ENCODE measurements at places on chromosomes 13 and 19. TPM values are rescaled to one million over a fixed set of nuclear protein-coding genes. Genes with fewer than 3 reads are reported as not detected.

The ZNF558 gene
- 64.8 TPM for total RNA-seq

The PRTN3 gene
- 0.94 TPM for total RNA-seq

The CEACAM3 gene
- not detected for total RNA-seq

The SIGLEC12 gene
- total RNA-seq = not detected

The BLOC1S3 gene
- total RNA-seq = 3.8 TPM

The DNAAF3 gene
- 0.94 TPM for total RNA-seq

The ZNF100 gene
- 21.0 TPM for total RNA-seq

The ZNF284 gene
- total RNA-seq = 10.3 TPM

The CXCL17 gene
- not detected for total RNA-seq

The FBXW9 gene
- 8.1 TPM for total RNA-seq

The ZSCAN4 gene
- not detected for total RNA-seq

The FREM2 gene
- total RNA-seq = 3.8 TPM

The INTS6 gene
- total RNA-seq = 68.2 TPM

The C19orf67 gene
- total RNA-seq = not detected

The HCST gene
- total RNA-seq = 1.6 TPM

The SBSN gene
- total RNA-seq = not detected

The KLF5 gene
- total RNA-seq = 1.3 TPM

The NOTCH3 gene
- total RNA-seq = 19.4 TPM

The YJEFN3 gene
- total RNA-seq = 2.5 TPM

The KRI1 gene
- 4.7 TPM for total RNA-seq

The C19orf85 gene
- total RNA-seq = not detected

The NEK3 gene
- 19.1 TPM for total RNA-seq

The STOML3 gene
- not detected for total RNA-seq

The SLITRK6 gene
- 0.94 TPM for total RNA-seq

The ZNF540 gene
- total RNA-seq = 24.7 TPM

The ATP8A2 gene
- 66.4 TPM for total RNA-seq

The ZNF154 gene
- total RNA-seq = 81.7 TPM

The MAP4K1 gene
- 0.31 TPM for total RNA-seq

The KIR3DL1 gene
- total RNA-seq = not detected

The PTPRH gene
- not detected for total RNA-seq

The ACTN4 gene
- 84.8 TPM for total RNA-seq

The SKA3 gene
- 11.9 TPM for total RNA-seq

The C19orf33 gene
- not detected for total RNA-seq

The CPB2 gene
- total RNA-seq = not detected

The ZNF546 gene
- total RNA-seq = 20.3 TPM

The LRRC63 gene
- 4.4 TPM for total RNA-seq

The PRSS57 gene
- total RNA-seq = not detected

The ZNF69 gene
- 65.7 TPM for total RNA-seq

The UNC13A gene
- total RNA-seq = 48.5 TPM

The C13orf42 gene
- total RNA-seq = not detected

The DKKL1 gene
- total RNA-seq = 1.9 TPM

The ERICH6B gene
- total RNA-seq = not detected

The EML2 gene
- 55.1 TPM for total RNA-seq

The CATSPERD gene
- total RNA-seq = not detected

The SERPINE3 gene
- total RNA-seq = 0.63 TPM

The TMEM86B gene
- 4.4 TPM for total RNA-seq

The ZNF787 gene
- 14.4 TPM for total RNA-seq

The GNA15 gene
- 0.94 TPM for total RNA-seq

The KCNN1 gene
- 37.6 TPM for total RNA-seq

The PLPPR3 gene
- total RNA-seq = 98.3 TPM

The ZNF177 gene
- total RNA-seq = 14.7 TPM

The CYP2S1 gene
- not detected for total RNA-seq

The TIMM44 gene
- 40.4 TPM for total RNA-seq

The IRGC gene
- total RNA-seq = not detected

The ZNF677 gene
- total RNA-seq = 45.7 TPM

The CYP4F8 gene
- not detected for total RNA-seq

The CD70 gene
- not detected for total RNA-seq

The PTPRS gene
- 320 TPM for total RNA-seq
